ENCODE measurements at places on chromosomes 13 and 19.

DNA sequence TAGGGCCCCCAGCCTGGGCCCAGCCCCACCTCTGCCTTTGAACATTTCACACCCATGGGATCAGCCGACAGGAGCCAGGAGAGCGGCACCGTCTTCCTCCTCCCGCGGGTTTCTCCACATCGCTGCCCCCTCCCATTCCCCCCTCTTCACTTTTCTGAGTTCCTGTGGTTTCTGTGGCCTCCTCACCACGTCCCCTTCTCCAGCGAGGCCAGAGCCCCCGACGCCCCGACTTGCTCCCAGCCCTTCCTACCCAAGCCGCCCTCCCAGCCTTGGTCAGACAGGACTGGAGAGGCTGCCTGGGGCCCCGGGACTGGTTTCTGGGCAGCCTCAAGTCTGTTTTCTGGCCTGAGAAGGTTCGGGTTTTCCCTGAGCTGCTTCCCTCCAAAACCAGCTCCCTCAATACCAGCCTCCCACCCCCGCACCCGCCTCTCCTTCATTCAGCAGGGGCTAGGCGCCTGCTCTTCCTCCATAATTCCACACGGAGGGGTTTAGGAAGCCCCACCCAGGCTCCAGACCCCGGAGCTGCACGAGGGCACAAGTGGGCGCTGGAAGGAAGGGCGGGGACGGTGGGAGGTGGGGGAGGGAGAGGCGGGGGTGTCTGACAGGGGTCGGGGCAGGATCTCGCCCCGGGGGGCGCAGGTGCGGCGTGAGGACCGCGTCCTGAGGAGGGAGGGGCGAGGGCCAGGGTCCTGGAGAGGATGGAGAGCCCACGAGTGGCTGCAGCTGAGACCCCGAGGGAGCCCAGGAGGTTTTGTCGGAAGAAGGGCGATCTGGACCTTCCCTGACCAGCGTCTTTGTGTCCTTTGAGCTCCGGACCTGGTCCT, 4.0 kb upstream of the SIGLEC10 start:
- DNase-seq = no peak

DNA sequence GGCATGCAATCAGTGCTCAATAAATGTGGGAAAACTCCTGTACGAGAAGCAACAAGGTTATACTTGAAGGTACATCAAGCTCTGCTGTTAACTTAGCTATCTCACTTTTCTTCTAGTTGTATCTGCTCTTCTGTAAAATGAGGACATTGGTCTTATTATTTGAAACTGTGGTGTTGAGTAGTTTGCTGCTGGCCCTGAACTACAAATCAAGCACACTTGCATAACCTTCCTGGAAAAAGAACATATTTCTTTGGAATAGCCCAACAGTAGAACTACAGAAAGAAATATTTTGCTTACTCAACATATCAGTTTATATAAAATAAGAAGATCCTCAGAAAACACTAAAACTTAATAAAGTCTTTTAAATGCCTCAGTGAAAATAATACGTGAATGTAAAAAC, 203.0 kb downstream of the KCTD12 start:
- DNase-seq = no peak

GRCh38 chr19:13169769-13170168, 19.6 kb downstream of the IER2 start:
- no peak for DNase-seq

- DNase-seq = no peak
These were observed 943 bp downstream of the GJB6 start for GRCh38 chr13:20230913-20231838.

DNA sequence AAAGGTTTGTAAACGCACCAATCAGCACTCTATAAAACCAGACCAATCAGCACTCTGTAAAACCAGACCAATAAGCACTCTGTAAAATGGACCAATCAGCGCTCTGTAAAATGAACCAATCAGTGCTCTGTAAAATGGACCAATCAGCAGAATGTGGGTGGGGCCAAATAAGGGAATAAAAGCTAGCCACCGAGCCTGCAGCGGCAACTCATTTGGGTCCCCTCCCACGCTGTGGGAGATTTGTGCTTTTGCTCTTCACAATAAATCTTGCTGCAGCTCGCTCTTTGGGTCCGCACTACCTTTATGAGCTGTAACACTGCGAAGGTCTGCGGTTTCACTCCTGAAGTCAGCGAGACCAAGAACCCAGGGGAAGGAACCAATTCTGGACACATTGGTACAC, 28.0 kb downstream of the ZNF175 start:
- no peak for DNase-seq

DNA sequence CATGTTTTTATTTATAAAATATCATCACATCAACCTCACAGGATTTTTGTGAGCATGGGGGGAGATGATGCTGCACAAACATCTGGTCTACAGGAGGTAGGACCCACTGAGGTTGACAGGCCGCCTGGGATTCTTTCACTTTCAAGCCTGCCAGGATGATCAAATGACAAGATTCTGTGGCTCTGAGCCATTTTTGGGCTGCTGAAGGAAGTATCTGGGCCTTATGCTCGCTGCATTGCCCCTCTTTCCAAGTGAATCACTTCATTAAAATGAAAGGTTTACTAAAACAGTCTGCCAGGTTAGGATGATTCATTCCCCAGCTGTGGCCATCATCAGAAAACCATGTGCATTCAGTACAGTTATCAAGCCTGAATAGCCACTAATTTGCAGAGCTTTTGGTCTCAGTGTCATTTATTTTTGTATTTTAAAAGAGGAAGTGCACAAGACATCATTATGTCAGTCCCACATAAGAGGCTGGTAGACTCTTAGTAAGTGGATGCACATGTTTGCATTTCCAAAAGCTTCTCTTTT, 34.4 kb downstream of the STARD13 start:
- no peak for DNase-seq

- no peak for DNase-seq
These were observed 60.3 kb upstream of the CLDN10 start for GRCh38 chr13:95492044-95492801.
